Hindlimb muscle (tissue), 1 donor: ENCODE measurements at places on chromosomes 5 and 9. TPM values are rescaled to one million over a fixed set of nuclear protein-coding genes. Genes with fewer than 3 reads are reported as not detected.

UBAC1 gene
- polyA plus RNA-seq = 48.1 TPM

ARSK gene
- polyA plus RNA-seq = 10.0 TPM

NINJ1 gene
- 32.1 TPM for polyA plus RNA-seq

SMIM33 gene
- not detected for polyA plus RNA-seq

FAM169A gene
- polyA plus RNA-seq = 0.44 TPM

AIF1L gene
- 21.5 TPM for polyA plus RNA-seq

PCA3 gene
- 0.72 TPM for polyA plus RNA-seq

IL9 gene
- not detected for polyA plus RNA-seq

DNA sequence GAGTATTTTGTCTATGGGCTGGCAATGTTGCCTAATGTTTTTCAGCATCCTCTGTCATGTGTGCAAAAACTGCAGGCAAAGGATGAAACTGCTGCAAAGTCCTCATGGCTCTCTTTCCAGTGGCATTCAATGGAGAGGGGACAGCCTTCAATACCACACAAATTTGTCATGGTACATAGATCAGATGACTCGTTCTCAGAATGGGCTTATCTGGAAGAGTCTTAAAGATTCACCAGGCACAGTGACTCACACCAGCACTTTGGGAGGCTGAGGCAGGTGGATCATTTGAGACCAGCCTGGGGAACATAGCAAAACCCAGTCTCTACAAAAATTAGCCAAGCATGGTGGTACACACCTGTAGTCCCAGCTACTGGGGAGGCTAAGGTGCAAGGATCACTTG is 5.3 kb downstream of the CDKN2AIPNL start:
- no peak for DNase-seq

DNA sequence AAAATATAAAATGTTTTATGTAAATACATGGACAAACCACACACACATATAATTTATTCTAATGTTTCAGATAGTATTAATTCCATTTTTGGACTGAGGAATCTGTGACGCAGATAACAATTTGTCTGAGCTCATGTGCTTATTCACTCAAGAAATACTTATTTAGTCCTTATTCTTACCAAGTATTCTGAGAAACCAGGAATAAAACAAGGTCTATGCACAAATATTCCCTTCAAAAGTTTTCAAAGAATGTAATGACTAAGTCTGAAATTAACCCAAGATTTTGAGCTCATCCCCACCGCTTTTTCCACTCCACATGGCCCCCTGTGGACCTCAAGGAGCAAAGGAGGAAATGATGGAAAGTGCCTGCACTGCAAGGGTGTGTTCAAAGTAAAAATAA is 1022.3 kb downstream of the EFNA5 start:
- DNase-seq = no peak

DNA sequence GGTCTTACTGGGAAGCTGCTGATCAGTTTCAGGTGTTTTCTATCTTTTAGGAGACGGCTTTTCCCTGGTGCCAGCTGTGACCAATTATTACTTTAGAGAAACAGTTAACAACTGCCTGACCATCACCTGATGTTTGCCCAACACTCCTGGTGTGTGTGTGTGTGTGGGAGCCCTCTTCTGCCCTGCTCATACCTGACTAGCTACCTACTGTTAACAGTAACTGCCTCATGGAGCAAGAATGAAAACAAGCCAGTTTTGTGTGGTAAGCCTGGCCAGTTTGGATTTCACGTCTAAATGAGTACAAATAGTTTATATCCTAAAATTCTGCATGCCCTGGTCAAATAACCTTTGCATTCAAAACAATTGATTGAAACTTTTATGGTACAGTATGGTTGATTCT is 46.1 kb upstream of the RIOK2 start:
- DNase-seq = no peak

DNA sequence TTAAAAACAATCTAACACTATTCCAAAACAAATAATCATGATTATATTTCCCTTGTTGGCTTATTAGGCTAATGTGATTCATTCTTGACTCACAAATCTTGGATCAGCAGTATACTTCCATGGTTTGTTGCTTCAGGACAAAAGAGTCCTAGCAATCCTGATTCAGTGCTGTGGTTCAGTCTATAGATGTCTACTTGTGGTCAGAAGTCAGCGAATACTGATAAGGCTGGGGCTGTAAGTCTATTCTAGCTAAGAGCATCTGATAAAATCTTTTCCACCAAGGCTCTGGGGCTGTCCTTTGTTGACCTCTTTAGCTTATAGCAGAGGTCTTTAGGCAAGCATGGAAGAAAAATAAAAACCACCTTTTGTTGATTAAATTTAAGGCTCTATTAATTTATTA is 4.4 kb upstream of the SMIM3 start:
- no peak for DNase-seq

GRCh38 chr5:59665086-59665831 is 228.3 kb downstream of the PDE4D start:
- no peak for DNase-seq

DNA sequence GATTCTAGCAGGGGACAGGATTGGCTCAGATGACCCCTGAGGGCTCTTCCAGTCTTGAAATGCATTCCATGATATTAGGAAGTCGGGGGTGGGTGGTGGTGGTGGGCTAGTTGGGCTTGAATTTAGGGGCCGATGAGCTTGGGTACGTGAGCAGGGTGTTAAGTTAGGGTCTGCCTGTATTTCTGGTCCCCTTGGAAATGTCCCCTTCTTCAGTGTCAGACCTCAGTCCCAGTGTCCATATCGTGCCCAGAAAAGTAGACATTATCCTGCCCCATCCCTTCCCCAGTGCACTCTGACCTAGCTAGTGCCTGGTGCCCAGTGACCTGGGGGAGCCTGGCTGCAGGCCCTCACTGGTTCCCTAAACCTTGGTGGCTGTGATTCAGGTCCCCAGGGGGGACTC is 2.9 kb upstream of the MYOZ3 start:
- DNase-seq = no peak

DNA sequence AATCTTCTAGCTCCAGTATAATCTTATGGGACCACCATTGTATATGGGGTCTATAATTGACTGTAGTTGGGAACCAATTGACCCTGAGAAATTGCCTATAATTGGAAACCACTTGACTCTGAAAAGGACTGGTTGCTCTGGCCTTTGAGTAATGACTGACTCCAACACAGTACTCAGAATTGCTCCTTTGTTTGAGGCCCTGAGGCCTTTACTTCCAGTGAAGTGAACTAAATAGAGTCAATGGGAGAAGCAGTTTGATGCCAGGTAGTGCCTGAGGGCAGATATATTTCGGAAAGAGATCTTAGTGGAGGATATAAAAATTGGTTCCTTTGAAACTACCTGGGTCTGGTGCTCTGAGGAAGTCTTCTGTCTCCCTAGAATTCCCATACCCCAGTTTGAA is 16.0 kb upstream of the TMEM171 start:
- no peak for DNase-seq
